Stimulated activated CD4-positive, alpha-beta T cell treated with anti-CD3 and anti-CD28 coated beads, TNF-alpha, amount 100 ng/mL, for 48 hours (primary cell): ENCODE measurements at places on chromosomes 12 and 14.

DNA sequence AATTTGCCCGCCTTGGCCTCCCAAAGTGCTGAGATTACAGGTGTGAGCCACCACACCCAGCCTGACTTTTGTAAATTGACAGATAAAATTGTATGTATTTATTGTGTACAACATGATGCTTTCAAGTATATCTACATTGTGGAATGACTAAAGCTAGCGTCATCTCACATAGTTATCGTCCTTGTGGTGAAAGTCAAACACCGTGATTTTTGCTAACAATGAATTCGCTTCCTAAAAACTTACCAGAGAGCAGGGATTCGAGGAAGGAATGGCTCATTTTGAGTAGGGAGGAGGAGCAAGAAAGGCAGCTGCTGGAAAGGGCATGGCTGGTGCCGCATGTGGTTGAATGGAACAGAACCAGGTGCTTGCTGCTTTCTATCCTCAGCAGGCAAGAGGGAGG lies 85.4 kb downstream of the LGMN start:
- DNase-seq = no peak

DNA sequence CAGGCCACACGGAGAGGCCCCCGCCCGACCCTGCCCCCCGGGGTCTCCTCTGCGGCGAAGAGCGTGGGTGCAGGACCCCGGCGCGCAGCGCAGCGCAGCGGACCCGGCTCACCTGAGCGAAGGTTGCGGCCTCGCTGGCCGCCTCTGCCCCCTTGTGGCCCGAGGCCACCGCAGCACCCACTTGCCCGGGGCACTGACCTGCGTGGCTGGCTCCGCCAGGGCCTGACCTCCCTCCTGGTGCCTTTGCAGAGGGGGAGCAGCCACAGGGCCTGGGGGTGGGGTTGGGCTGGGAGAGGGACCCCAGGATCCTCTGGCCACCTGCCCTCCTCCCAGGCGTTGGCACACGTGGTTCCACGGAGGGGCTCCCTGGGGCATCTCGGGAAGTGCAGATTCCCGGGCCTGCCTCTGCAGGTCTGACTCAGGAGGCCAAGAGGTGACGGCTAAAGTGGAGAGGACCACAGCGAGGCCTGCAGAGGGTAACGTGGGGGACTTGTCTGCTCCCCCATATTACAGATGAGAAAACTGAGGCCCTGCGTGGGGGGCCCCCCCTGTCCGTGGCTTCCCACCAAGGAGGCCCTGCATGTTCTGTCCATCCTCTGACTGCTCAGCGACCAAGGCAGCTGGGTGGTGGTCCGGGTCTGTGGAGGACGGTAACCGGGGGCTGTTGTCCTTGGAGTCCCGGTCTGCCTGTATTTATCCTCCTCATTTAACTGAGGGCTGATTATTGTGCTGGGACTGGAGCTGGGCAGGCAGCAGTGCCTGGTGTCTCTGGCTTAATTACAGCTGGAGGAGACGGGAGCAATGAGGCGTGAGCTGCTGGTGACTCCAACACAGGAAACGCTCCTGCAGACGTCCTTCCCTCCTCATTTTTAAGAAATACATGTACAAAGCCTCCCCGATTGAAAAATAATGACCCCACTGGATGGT lies 67.9 kb upstream of the BEGAIN start:
- no peak for DNase-seq

- DNase-seq = no peak
Observed at GRCh38 chr12:47698055-47698454, 7.8 kb downstream of the RPAP3 start.

DNA sequence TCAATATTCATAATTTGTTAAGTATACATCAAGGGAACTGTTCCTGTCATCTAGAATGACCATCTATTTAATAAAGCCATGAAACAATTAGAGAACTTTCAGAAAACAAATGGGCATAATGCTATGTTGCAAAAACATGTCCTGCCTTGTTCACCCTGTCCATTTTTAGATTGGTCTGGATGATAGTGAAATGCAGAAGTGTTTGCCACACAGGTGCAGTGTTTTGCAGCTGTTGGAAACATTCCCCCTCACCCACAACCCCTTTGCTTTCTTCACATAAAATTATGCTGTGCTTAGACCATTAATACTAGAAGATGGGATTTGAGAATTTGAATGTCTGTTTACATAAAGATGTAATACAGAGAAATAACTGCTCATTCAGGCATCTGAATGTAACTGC lies 36.5 kb downstream of the LEMD3 start:
- DNase-seq = no peak

DNA sequence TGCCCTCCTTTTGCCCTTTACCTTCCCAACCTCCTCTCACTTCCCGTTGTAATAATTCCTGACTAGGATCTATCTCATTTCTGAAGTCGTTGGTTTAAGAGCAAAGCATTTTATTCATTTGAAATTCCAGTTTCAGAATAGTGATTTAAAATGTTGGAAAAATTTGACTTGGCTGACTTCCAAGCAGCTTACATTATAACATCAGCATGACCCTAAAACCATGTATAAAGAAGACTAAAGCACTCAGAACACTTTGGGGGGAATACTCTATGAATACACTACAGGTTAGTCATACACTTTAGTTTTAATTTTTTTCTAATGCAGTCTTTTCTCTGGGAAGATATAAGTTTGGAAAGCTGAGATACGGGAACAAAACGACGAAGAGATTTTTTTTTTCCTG lies 161.1 kb downstream of the BTG1 start:
- DNase-seq = no peak

- no peak for DNase-seq
Observed at GRCh38 chr12:113812411-113813228, 153.5 kb downstream of the RBM19 start.

GRCh38 chr12:68375756-68376695 lies 43.9 kb upstream of the MDM1 start:
- DNase-seq = no peak

GRCh38 chr14:100165376-100165775 lies 5.9 kb upstream of the DEGS2 start:
- DNase-seq = no peak

- DNase-seq = no peak
Observed at GRCh38 chr12:75658901-75659823, 147.8 kb upstream of the KRR1 start.

DNA sequence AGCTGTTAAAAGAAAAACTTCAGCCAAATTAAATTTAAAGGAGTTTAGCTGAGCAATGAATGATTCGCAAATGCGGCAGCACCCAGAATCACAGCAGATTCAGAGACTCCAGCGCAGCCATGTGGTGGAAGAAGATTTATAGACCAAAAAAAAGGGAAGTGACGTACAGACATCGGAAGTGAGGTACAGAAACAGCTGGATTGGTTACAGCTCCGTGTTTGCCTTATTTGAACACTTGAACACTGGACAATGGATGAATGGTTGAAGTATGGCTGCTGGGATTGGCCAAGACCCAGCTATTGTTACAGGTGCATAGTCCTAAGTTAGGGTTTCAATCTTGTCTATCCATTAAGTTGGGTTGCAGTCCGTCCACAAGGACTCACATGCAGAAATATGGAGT lies 42.6 kb downstream of the GALNT8 start:
- DNase-seq = no peak

GRCh38 chr14:96275177-96276112 lies 19.4 kb downstream of the BDKRB1 start:
- DNase-seq = peak; percentile 47

- no peak for DNase-seq
Observed at GRCh38 chr12:16972923-16973770, 367.2 kb upstream of the LMO3 start.

DNA sequence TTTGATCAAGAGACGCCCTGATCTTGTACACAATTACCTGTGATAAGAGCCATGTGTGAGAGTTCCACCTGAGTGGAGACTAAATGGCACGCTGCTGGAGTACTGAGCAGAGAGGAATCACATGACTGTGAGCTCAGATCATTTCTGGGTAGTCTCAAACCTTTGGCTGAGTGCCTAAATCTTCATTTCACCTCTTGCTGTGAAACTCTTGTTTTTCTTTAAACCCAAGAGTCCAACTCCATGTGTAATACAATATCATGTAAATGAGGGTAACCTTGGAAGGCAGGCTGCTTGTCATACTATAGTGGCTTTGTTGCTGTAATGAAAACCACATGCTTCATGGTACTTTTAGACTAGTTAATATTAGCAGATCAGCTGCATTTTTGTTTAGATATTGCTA lies 156.9 kb downstream of the CAND1 start:
- DNase-seq = no peak

- DNase-seq = no peak
Observed at GRCh38 chr12:69107541-69107940, 131.8 kb upstream of the CPSF6 start.

- DNase-seq = peak; percentile 20
Observed at GRCh38 chr14:64465191-64465822, at the start of gene AKAP5. AKAP5 (plus strand) TSS chr14:64465499; CDS start chr14:64468395, 2,896 bp downstream.

DNA sequence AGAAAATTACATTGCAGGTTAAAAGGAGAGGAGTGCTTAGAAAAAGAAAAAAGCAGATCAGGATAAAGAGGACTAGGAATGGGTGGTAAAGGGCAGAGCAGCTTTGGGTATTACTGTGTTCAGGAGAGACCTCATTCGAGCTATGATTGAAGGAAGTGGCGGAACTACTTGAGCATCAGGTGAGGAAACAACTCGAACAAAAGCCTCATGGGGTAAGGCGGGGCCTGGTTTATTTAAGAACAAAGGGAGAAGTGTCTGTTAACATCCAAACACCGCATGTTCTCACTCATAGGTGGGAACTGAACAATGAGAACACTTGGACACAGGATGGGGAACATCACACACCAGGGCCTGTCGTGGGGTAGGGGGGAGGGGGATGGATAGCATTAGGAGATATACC lies 444.6 kb upstream of the CCDC196 start:
- no peak for DNase-seq

- no peak for DNase-seq
Observed at GRCh38 chr12:66999141-66999540, 270.0 kb upstream of the CAND1 start.

DNA sequence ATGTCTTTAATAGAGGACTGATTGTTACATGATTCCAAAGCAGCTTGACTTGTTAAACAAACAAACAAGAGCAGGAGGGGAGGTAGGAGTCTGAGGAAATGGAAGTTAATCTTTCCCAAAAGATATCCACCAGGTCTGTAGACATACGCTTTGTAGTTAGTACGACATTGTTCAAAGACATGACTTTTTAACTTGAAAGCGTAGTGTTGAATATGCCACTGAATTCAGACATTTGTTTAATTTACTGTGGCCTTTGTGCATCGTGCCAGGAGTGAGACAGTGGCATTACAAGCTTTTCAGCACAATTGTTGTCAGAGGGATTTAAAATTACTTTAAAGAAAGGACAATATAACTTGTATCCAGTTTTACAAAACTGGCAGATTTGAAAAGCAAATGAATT lies 53.0 kb downstream of the SAV1 start:
- DNase-seq = no peak

- DNase-seq = no peak
Observed at GRCh38 chr12:2633825-2634200, 161.0 kb upstream of the FKBP4 start.

- no peak for DNase-seq
Observed at GRCh38 chr14:104530646-104531045, 48.9 kb upstream of the C14orf180 start.

GRCh38 chr12:107446476-107446875 lies 239.1 kb upstream of the PWP1 start:
- DNase-seq = no peak

DNA sequence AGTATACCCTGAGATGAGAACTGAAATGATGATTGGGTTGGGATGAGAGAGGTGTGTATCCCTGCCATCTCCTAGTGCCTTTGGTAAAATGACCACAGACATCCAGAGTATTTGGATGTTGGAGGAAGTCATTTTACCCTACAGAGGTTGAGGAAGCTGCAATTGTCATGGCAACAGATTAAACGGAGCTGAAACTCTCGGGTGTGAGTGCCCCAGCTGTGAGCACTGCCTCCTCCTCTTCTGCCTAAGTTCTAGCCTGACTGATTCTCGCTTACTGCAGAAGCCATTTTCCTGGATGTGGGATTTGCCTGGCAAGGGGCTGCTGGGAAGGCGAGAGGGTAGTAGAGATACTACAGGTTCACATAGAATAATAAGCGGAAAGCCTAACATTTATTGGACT lies 10.3 kb upstream of the PPP4R4 start:
- DNase-seq = no peak

- no peak for DNase-seq
Observed at GRCh38 chr14:63745858-63746425, 18.1 kb upstream of the SGPP1 start.

DNA sequence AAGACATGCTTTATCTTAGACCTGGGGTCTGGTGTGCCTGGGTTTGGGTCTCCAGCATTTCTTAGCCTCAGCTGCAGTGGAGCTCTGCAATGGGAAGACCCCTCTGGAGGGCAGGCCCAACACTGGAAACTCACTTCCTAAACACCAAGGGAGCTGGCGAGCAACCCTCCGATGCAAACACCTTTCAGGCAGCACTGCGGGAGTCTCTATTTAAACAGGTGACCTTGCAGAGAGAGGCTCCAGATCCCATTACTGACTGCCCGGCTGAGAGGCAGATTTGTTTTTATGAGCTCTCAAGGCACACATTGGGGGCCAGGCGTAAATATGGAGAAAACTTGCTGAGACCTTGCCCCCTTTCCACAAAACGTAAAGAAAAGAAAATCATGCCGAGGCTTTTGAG lies 195.5 kb downstream of the PAX9 start:
- DNase-seq = no peak

- DNase-seq = no peak
Observed at GRCh38 chr12:123998991-123999359, 26.0 kb downstream of the ZNF664 start.

- DNase-seq = no peak
Observed at GRCh38 chr12:111780166-111780565, 13.4 kb downstream of the ALDH2 start.

DNA sequence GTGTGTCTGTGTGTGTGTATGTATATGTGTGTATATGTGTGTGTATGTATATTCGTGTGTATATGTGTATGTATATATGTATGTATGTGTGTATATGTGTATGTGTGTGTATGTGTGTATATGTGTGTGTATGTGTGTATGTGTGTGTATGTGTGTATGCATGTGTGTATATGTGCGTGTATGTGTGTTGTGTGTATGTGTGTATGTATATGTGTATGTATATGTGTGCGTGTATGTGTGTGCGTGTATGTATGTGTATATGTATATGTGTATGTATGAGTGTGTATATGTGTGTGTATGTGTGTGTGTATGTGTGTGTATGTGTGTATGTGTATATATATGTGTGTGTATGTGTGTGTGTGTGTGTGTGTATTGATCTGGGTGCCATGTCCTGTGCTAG lies 31.8 kb upstream of the SLC10A1 start:
- DNase-seq = no peak

- DNase-seq = no peak
Observed at GRCh38 chr14:38999949-39000348, 103.1 kb downstream of the SEC23A start.

GRCh38 chr12:48032597-48032996 lies 28.3 kb upstream of the COL2A1 start:
- no peak for DNase-seq

- DNase-seq = no peak
Observed at GRCh38 chr12:114439261-114439683, 33.3 kb upstream of the TBX5 start.

GRCh38 chr12:78571953-78572352 lies 292.6 kb upstream of the SYT1 start:
- no peak for DNase-seq

GRCh38 chr14:74922752-74923401 lies at the start of gene RPS6KL1:
RPS6KL1 (minus strand) TSS chr14:74923260; CDS start chr14:74921541, 1,719 bp downstream.
- peak; percentile 60 for DNase-seq
